ENCODE measurements at places on chromosomes 6 and 20.

DNA sequence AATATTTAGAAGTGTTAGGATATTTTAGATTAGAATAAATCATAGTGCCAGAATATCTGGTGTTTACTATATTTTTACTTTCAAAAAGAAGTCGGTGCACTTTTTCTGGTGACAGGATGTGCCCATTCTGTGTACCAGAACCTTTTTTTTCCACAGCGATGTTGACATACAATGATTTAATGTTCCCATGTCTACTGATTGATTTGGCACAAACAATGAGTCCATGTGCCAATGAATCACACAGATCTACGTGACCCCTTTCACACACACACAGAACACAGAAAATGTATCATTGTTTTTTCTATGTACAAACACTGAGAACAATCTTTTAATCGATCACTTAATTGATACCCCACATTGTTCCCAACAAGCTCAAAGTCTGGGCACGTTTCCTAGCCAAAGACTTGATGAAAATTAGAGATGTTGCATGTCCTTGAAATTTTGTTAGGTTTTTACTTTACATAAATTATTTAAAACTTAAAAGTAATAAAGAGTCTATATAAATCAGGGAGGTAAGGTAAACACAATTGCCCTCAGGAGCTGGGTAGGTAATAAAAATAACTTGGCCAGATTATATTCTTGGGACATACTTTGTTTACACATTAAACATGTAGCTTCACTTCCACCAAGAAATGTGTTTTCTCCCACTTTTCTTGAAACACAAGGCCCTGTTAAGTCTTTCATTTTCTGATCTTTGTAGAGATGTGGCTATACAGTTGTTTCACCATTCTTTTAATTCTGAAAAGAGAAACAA, 36.4 kb upstream of the SOX4 start:
- no peak for DNase-seq

DNA sequence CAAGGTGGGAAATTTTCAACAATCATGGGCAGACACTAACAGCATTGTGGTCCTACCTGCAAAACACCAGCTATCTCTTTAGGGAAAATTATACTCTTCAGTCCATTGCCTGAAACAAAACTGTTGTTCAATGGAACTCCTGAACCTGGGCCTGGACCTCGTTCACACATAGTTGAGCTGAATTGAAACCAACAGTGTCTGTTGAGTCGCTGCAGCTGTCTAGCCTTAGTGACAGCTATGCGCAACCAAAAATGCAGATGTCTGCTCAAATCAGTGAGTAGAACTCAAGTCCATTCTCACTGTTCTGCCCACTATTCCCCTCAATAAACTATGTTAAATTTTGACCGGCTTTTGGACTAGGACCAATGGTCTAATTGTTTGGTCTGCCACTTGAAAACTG, 286.2 kb downstream of the TFAP2A start:
- no peak for DNase-seq

GRCh38 chr20:12829170-12829569, 179.6 kb upstream of the SPTLC3 start:
- no peak for DNase-seq

DNA sequence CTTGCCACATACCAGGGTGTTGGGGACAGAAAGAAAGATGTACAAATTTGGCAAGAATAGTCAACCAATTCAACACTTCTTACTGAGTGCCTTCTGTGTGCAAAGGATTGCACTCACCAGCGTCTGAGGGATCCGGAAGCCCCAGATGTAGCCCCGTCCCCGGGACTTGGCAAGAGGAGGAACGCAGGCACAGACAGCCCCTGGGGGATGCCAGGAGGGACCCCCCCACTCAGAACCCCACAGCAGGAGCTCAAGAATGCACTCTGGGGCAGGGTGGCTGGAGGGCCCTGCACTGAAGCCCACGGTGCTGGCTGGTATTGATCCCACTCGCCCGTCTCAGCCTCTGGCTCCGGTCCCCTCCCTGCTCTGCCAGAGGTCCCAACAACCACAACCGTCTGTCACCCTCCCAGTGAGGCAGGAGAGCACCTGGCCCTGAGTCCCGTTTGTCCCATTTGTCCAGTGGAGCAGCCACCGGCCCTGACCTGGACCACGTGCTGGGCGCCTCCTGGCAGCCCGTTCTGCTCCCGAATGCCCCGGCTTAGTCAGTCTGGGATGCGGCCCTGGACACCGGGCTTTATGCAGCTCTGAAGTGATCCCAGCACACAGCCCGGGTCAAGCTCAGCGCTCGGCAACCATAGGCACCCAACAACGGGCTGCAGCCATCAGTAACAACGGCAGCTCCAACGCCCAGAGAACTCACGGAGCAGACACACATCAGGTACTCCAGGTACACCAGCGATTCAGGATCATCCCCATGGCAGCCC, 128.7 kb downstream of the DLL1 start:
- no peak for DNase-seq

DNA sequence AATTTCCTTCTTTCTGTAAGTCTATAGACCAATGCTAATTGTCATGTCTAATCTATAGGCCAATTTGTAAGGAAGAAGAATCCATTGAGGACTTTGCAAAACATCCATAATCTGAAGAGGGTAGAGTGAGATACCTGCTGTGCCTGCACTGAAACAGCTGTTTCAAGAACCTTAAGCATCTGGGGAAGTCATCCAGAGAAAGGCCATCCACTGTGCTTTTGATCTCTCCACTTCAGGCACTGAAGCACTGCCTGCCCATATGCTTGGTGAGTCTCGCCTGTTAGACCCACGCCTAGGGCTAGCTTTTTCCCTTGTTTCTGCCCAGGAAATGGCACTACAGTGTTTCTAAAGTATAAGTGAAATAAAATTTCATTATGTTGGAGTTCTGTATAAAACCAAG, 921.8 kb upstream of the EPHA7 start:
- DNase-seq, result no peak

DNA sequence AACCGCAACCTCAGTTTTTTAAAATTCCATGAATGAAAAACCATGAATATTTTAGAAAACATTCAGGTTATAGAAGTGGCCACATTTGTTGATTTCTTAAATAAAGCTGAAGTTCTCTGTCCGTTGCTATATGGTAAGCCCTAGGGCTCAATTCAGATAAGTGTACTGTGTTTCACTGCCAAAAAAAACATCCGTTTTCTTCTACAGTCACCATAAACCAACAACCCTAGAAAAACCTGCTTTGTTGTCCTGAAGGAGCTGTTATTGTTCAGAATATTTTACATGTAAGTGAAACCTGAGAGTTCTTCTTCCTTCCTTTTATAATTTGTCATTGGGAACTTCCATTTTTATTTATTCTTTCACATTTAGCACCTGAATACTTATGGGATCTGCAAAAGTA, 274.1 kb downstream of the TFAP2A start:
- no peak for DNase-seq

DNA sequence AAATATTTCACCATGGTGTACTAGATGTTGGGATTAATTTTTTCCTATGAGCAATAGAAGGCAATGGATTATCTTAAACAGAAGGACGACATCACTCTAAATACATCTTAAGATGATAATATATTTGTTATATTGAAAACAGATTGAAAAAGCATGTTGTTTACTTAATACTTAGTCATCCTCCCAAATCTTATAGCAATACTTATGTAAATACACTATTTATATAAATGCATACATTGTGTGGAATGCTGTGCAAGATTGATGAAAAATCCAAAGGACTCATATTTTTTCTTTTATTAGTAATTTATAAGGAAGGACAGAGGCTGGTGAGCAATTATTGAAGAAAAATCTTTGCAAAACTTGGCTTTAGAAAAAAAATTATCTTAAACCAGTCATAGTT, 593.5 kb downstream of the MMUT start:
- no peak for DNase-seq

GRCh38 chr6:157403686-157404051, 22.7 kb downstream of the ZDHHC14 start:
- no peak for DNase-seq

DNA sequence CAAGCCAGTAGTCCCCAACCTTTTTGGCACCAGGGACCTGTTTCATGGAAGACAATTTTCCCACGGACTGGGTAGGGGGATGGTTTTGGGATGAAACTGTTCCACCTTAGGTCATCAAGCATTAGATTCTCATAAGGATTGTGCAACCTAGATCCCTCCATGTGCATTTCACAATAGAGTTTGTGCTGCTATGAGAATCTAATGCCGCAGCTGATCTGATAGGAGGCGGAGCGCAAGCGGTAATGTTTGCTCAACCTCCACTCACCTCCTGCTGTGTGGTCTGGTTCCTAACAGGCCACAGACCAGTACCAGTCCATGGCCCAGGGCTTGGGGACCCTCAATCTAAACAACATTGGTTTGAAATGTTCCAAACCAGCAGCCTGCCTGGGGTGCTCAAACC, 137.0 kb upstream of the STXBP5 start:
- no peak for DNase-seq

DNA sequence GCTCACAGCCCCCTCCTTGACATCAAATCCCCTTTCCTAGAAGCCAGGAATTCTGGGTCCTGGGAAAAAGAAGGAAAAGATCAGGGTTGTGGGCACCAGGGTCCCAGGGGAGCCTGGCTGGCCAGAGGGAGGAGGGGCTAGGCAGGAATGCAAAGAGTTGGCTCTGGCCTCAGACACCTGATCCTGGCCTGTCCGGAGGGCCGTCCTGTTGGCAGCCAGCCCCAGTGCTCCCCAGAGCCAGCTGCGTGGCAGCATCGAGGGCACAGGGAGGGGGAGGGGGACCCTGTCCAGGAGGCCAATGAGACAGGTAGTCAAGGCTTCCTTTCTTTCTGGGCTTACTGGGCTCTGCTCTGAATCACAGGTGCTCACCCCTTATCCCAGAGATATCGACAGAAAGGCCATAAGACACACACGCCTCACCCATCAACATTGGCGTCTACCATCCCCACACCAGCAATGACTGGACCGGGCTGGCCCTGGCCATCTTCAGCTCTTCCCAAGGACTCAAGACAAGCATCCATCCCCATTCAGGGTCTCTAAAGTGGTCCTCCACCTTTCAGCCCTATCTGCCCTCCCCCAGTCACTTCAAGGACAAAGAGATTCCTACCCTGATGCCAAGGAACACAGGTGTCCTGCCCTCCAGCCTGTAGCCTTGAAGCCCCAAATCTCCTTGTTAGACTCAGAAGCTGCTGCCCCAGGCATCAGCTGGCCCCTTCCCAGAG, 723 bp downstream of the COL11A2 start:
- no peak for DNase-seq

DNA sequence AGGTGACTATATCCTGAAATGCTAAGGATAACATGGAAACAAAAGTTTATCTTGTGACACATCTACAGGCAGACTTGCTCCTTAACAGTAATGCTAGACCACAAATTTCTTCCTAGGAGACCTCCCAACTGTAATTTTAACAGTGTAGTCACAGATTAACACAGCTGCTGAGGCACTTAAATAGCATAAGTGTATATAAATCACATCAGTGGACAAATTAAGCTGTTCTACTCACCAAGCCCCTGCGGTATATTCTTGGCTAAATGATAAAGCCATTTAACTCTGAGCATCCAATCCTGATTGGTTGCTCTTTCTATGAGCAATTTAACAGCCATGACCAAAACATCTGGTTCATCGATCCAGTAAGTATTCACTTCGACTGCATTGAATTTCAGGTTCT, 73.3 kb upstream of the LYRM2 start:
- DNase-seq, result no peak

DNA sequence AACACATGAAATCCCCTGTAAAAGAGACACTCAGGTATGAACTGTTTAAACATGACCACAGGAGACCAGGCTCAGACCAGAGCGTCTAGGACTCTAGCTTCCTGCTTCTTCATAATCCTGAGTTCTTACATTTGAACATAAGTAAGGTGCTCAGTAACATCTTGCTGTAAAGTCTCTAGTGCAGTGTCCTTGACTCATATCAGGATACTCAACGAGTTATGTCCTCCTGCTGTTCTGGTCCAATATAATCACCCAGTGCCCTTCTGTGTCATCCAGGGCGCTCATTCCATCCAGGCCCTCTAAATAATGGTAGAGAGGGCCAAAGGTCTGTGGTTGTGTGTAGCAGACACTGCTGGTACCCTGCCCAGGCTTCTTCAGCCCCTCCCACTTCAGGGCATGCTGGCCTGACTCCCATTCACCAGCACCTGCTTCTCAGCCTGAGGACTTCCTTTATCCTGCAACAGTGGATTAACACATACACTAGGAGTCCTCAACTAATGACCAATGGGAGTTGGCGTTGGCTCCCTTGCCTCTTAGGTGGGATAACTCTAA, 66.8 kb upstream of the MOCS1 start:
- DNase-seq, result no peak

GRCh38 chr6:108904741-108905140, 56.5 kb downstream of the ARMC2 start:
- no peak for DNase-seq

- DNase-seq, result no peak
Measured at GRCh38 chr6:109291902-109292301, 90.4 kb downstream of the CD164 start.

DNA sequence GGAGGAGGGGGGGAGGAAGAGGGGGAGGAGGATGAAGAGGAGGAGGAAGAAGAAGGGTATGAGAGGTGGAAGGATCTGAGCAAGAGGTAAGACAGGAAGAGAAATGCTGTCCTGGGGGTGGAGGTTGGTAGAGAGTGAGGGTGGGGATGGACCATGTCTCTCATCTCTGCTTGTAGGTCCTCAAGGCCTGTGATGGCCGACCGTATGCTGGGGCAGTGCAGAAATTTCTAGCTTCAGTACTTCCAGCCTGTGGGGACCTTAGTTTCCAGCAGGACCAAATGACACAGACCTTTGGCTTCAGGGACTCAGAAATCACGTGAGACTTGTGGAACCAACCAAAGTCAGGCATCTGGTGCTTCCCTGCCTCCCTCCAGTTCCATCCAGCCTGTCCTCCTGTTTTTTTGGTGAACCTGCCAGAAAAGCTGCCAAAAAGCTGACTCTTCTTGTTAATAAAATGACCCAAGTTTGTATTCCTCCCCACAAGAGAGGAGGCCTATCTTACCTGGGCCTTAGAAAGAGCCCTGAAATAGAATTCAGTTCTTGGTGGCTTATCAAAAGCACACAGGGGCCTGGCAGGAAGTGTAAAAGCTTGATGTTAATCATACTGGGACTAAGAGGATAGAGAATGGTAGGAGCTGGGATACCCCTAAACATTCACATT, 2.5 kb upstream of the C4A start:
- no peak for DNase-seq

All from stimulated activated CD8-positive, alpha-beta memory T cell treated with anti-CD3 and anti-CD28 coated beads, Interleukin-4, amount 100 ng/mL, for 4 hours (primary cell).